ENCODE measurements at places on chromosomes 4 and X.

- DNase-seq = no peak
These were observed 426.6 kb downstream of the ARHGAP24 start for GRCh38 chr4:85901500-85901899.

GRCh38 chr4:99490286-99490685 lies 20.5 kb upstream of the C4orf17 start:
- no peak for DNase-seq

- no peak for DNase-seq
These were observed 69.4 kb upstream of the ACSL1 start for GRCh38 chr4:184895012-184895695.

DNA sequence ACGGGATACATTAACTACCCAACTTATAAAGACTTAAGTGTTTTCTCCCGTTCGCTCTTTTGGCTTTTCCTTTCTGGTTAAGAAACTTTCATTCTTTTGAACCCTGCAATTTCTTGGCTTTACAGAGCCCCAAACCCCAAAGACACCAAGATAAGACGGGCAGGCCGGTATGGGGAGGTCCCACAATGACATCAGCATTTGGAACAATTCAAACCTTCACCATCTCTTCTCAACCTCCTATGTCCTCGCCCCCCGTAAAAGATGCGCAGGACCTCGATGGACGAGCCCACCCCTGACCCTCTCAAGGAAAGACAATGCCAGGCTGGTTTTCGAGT lies 999 bp downstream of the ZNF518B start:
- DNase-seq = no peak

- DNase-seq = no peak
These were observed 297.7 kb upstream of the HAND2 start for GRCh38 chr4:173827707-173828106.

DNA sequence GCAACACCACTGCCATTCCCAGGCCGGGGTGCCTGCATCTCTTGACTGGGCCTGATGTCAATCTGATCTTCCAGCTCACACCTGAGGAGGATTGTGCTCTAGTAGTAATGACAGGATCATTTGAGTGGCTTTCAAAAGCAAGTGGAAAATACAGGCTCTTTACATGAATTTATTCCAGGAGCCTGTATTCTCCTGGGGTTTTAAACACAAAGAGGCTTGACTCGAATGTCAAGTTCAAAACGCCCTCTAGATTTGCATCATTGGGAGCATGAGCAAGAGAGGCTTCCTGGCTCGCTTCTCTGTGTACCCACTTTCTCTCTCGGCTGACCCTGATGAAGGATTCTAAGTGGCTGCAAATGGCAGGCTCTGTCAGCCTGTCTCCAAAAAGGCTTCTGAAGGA lies 199.5 kb upstream of the PUDP start:
- DNase-seq = no peak

GRCh38 chrX:51420610-51421009 lies 75.8 kb downstream of the NUDT11 start:
- DNase-seq = no peak
